ENCODE measurements at places on chromosomes 12 and 14. TPM values are rescaled to one million over a fixed set of nuclear protein-coding genes. Genes with fewer than 3 reads are reported as not detected.

- H3K27ac ChIP-seq: no peak overlapping the region
- no peaks in the 10 kb centered on the region for H3K27me3 ChIP-seq
- H3K4me3 ChIP-seq: no peak overlapping the region
- no peak for DNase-seq
Measured at GRCh38 chr12:76984566-76984965, 80.8 kb downstream of the E2F7 start.

- no peak overlapping the region for H3K27ac ChIP-seq
- H3K4me3 ChIP-seq: no peak overlapping the region
- H3K36me3 ChIP-seq: no peaks in the 10 kb centered on the region
- H3K27me3 ChIP-seq: no peaks in the 10 kb centered on the region
- DNase-seq: no peak
Measured at GRCh38 chr12:124088217-124088907, 115.3 kb downstream of the ZNF664 start.

DNA sequence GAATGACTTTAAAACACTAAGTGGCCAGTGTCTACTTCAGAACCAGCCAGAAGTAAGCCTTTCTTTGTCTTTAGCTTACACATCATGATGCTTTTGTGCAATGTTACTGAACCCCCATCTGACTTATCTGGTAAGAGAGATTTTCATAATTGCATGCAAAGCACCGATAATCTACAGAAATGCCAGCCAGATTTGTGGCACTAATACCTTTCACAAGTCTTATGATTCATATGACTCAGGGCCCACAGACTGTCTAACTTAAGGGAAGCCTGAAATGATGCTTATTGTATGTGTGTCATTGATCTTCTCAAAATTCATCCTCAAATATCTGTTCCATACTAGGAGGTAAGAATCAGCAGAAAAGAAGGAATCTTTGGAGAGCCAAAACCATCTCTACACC is 18.0 kb downstream of the IGF1 start:
- no peak for DNase-seq
- H3K27ac ChIP-seq: no peak overlapping the region
- H3K4me1 ChIP-seq: peaks cover 17% of the 10 kb centered on the region
- no peak overlapping the region for H3K4me3 ChIP-seq
- H3K36me3 ChIP-seq: no peaks in the 10 kb centered on the region
- no peaks in the 10 kb centered on the region for H3K27me3 ChIP-seq

GRCh38 chr12:67042697-67043131 is 226.4 kb upstream of the CAND1 start:
- H3K4me3 ChIP-seq: no peak overlapping the region
- no peak overlapping the region for H3K27ac ChIP-seq
- no peaks in the 10 kb centered on the region for H3K27me3 ChIP-seq

DNA sequence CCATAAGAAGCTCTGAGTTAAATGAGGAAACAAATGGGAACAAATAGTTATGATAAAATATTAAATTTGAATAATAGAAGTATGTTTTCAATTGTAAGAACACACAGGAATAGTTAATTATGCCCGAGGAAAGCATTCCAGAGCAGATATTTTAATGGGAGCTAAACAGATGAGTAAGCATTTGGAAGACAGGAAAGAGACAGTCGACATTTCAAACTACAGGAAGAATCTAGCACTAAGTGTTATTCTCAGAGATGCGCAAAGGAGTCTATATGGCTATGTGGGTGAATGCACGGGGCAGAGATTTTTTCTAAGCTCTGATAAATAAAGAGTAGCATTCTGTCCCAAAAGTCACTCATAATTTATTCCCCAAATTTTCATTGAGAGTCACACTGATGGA is 64.5 kb upstream of the SSTR1 start:
- H3K4me1 ChIP-seq: no peaks in the 10 kb centered on the region
- no peak overlapping the region for H3K27ac ChIP-seq
- no peak for DNase-seq
- H3K4me3 ChIP-seq: no peak overlapping the region
- no peaks in the 10 kb centered on the region for H3K36me3 ChIP-seq
- no peaks in the 10 kb centered on the region for H3K27me3 ChIP-seq

GRCh38 chr14:102749393-102750305 is 27.6 kb upstream of the TRAF3 start:
- H3K36me3 ChIP-seq: no peaks in the 10 kb centered on the region
- no peak for DNase-seq
- H3K4me1 ChIP-seq: no peaks in the 10 kb centered on the region
- H3K27ac ChIP-seq: no peak overlapping the region
- H3K4me3 ChIP-seq: no peak overlapping the region

DNA sequence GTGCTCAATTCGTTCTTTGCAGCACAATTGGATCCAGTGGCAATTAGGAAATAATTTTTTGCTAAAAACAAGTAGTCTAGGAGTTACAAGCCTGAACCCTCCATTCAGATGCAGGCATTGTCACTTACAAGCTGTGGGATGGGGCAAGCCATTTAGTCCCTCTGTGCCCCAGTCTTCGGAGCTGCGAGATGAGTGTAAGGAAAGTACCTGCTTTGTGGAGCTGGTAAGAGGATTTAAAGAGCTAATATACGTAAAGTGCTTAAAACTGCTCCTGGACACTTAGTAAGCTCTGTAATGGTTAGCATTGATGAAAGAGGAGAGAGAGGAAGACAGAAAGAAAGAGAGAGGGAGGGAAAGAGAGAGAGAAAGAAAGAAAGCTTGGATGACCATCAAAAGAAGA is 112.5 kb downstream of the LGMN start:
- no peaks in the 10 kb centered on the region for H3K36me3 ChIP-seq
- peaks cover 19% of the 10 kb centered on the region for H3K4me1 ChIP-seq
- H3K27me3 ChIP-seq: no peaks in the 10 kb centered on the region
- H3K27ac ChIP-seq: no peak overlapping the region

DNA sequence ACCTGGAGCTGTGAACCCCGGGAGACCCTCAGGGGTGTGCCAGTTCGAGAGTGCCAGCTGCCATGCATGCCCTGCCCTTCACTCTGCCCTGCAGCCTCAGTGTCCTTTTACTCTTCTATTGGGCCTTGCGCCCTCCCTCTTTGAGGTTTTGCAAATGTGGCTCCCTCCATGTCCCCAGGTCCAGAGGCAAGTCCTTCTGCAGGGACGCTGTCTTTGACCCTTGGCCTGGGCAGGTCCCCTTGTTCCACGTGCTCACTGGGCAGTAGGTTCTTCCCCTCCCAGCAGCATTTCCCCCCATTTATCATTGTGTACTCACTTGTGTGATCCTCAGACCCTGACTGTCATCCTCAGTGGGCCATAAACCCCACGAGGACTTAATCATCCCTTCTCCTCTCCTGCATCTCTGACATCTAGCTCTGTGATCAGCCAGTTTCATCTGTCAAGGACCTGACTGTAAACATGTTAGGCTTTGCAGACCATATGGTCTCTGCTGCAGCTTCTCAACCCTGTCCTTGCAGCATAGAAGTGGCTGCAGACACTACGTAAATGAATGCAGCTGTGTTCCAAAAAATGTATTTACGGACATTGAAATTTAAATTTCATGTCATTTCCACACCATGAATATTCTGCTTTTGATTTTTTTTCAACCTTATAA is 36.6 kb downstream of the TSPAN9 start:
- H3K4me1 ChIP-seq: peaks cover 20% of the 10 kb centered on the region
- no peaks in the 10 kb centered on the region for H3K27me3 ChIP-seq
- no peak overlapping the region for H3K27ac ChIP-seq
- H3K36me3 ChIP-seq: peaks cover 7% of the 10 kb centered on the region
- no peak for DNase-seq

- no peak overlapping the region for H3K27ac ChIP-seq
- no peaks in the 10 kb centered on the region for H3K36me3 ChIP-seq
- no peak overlapping the region for H3K4me3 ChIP-seq
- peaks cover 53% of the 10 kb centered on the region for H3K4me1 ChIP-seq
Measured at GRCh38 chr14:32710731-32711680, 227.7 kb upstream of the NPAS3 start.

GRCh38 chr12:65113621-65114035 is 7.5 kb downstream of the WIF1 start:
- H3K4me1 ChIP-seq: no peaks in the 10 kb centered on the region
- H3K4me3 ChIP-seq: no peak overlapping the region
- DNase-seq: no peak
- no peaks in the 10 kb centered on the region for H3K27me3 ChIP-seq
- H3K27ac ChIP-seq: no peak overlapping the region
- no peaks in the 10 kb centered on the region for H3K36me3 ChIP-seq

GRCh38 chr12:68844318-68844745 is 36.4 kb downstream of the MDM2 start:
- no peak overlapping the region for H3K4me3 ChIP-seq
- DNase-seq: no peak
- H3K4me1 ChIP-seq: no peaks in the 10 kb centered on the region

DNA sequence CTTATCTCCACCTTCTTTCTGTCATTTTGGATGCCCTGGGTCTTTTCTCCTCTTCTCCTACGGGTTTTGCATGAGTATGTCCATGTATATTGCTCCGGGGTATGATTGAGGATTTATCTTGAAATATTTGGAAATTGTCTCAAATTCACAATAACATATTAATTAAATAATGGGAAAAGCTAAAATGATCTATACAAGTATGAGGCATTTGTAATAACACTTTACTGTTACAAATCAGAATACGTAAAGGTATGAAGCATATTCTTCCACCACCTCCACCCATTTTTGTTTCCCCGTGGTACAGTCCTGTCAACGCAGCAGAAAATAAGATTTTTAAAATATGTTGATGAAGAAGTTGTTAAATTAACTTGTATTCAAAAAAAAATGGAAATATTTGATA is 91.3 kb downstream of the PPP2R5C start:
- H3K27me3 ChIP-seq: no peaks in the 10 kb centered on the region
- peaks cover 5% of the 10 kb centered on the region for H3K36me3 ChIP-seq
- no peak overlapping the region for H3K4me3 ChIP-seq
- DNase-seq: no peak

DNA sequence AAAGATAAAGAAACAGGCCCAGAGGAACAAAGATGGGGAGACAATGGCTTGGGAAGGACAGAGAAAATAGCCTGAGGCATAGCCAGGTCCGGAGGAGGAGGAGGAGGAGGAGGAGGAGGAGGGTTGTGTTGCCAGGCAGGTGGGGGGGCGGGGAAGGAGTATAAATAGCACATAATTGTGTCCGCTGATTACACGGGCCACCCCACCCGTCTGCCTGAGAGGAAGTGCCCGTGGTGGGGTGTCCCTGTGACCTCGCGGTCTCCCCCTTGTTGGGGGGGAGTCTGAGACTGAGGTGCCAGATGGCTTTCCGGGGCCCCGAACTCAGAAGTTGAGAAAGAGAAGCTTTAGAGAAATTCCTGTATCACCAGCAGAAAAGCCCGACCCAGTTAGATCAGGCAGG is 1.9 kb upstream of the SP7 start:
- H3K36me3 ChIP-seq: no peaks in the 10 kb centered on the region
- no peak for DNase-seq
- no peaks in the 10 kb centered on the region for H3K27me3 ChIP-seq
- H3K4me1 ChIP-seq: no peaks in the 10 kb centered on the region

- peak within 1 kb of the TSS; percentile 66 for H3K4me3 ChIP-seq
- no peak within 1 kb of the TSS for H3K27ac ChIP-seq
- H3K36me3 ChIP-seq: no peaks in the 10 kb centered on the region
- DNase-seq: no peak
Measured at GRCh38 chr12:112906712-112907414, at the start of gene OAS1. TSS of gene OAS1 (plus strand) at chr12:112906962. CDS start at chr12:112907040, 78 bp downstream.

- no peaks in the 10 kb centered on the region for H3K4me1 ChIP-seq
- DNase-seq: no peak
- no peaks in the 10 kb centered on the region for H3K36me3 ChIP-seq
Measured at GRCh38 chr12:92149563-92149962, 3.9 kb upstream of the BTG1 start.

- peaks cover 37% of the 10 kb centered on the region for H3K4me1 ChIP-seq
- H3K27ac ChIP-seq: no peak overlapping the region
Measured at GRCh38 chr14:68622856-68623255, 170.0 kb downstream of the ZFP36L1 start.

GRCh38 chr12:50665170-50665569 is 98.7 kb upstream of the ATF1 start:
- DNase-seq: no peak
- no peaks in the 10 kb centered on the region for H3K27me3 ChIP-seq
- H3K27ac ChIP-seq: no peak overlapping the region

DNA sequence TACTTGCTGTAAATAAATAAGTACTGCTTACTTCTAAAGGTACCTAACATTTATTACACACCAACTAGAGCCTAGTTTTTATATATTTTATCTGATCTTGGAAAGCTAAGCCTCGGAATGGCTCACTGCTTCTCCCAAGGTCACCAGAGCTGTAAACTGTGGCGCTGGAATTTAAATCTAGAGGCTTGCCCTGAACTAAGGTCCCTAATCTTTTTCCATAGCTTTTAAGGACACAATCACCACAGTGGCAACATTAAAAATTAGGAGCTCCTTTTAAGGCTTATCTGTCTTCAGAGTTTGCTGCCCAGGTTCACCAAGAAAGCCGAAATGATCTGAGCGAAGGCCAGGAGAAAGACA is 670 bp downstream of the CCNB1IP1 start:
- no peak for DNase-seq
- peak overlapping the region; percentile 97 for H3K27ac ChIP-seq
- peaks cover 39% of the 10 kb centered on the region for H3K4me1 ChIP-seq
- peak overlapping the region; percentile 85 for H3K4me3 ChIP-seq
- H3K36me3 ChIP-seq: no peaks in the 10 kb centered on the region

DNA sequence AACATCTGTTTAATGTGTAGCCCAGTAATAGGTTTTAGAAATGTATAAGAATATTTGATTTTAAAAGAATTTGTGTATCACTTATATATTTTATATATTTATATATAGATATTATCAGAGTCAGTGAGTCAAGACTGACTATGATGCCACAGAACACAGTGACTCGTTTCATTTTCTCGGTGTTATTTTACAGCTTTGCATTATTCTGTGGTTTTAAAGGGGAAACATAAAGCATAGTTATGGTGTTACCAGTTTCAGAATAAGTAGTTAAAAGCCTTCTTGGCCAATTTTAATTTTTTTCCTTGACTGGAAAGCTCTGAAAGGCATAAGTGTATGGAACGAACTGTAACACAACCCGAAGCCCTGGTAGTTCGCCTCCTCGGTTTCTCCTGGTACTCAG is 91.0 kb downstream of the GRIP1 start:
- no peaks in the 10 kb centered on the region for H3K27me3 ChIP-seq
- no peak for DNase-seq
- H3K4me3 ChIP-seq: no peak overlapping the region
- H3K27ac ChIP-seq: no peak overlapping the region
- H3K4me1 ChIP-seq: no peaks in the 10 kb centered on the region

- H3K36me3 ChIP-seq: no peaks in the 10 kb centered on the region
- H3K4me1 ChIP-seq: no peaks in the 10 kb centered on the region
- no peaks in the 10 kb centered on the region for H3K27me3 ChIP-seq
- no peak overlapping the region for H3K27ac ChIP-seq
- DNase-seq: no peak
Measured at GRCh38 chr12:13243516-13244070, 47.1 kb downstream of the EMP1 start.

FOXG1 gene
- total RNA-seq: not detected

KRT6B gene
- 0.41 TPM for total RNA-seq

FAM90A1 gene
- not detected for total RNA-seq

DPPA3 gene
- not detected for total RNA-seq

PLA2G1B gene
- not detected for total RNA-seq

OTOGL gene
- 0.81 TPM for total RNA-seq

DPY19L2 gene
- 13.5 TPM for total RNA-seq

Data from thoracic aorta (tissue), 2 donors.